ENCODE measurements at places on chromosomes 1 and 21.

DNA sequence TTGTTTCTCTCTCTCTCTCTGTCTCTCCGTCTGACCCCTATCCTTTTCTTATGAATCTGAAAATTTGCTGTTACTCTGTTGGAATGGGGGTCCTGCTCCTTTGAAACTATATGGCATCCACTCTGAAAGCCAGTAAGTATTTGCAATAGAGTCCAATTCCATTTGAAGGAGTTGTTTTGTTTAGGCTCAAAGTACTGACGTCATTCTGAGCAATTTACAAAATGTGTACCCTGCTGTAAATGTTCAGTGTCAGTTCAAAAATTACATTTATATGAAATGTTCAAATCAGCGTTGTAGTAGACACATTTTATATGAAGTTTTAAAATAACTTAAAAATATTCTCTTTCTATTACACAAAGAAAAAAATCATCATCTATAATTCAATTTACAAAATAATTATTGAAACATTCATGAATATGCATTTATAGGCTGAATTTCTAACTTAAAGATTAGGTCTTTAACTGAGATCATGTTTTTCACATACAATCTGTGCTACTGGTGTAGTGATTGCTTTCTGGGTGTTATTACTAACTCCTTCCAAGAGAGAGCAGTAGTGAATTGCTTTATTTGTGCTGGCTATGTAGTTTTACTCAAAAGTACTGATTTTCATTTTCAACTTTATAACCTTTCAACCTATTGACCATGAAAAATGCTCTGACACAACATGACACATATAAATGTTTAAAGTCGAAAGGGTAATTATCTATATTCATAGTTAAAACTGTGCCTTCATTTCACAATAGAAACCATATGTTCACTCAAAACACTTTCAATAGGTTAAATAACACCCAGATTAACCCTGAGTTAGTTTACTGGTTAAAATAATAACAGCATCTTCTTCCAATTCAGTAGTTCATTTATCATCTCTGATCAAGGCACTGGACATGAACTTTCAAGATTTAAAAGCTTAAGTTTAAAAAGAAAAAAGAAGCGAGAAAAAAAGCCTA is 253.1 kb upstream of the ADGRL4 start:
- DNase-seq = no peak

- no peak for DNase-seq
These were observed 38.2 kb downstream of the L1TD1 start for GRCh38 chr1:62232871-62233278.

GRCh38 chr21:44347911-44348451 is 5.4 kb upstream of the TRPM2 start:
- no peak for DNase-seq

GRCh38 chr1:236494586-236495466 is 29.0 kb upstream of the LGALS8 start:
- no peak for DNase-seq

DNA sequence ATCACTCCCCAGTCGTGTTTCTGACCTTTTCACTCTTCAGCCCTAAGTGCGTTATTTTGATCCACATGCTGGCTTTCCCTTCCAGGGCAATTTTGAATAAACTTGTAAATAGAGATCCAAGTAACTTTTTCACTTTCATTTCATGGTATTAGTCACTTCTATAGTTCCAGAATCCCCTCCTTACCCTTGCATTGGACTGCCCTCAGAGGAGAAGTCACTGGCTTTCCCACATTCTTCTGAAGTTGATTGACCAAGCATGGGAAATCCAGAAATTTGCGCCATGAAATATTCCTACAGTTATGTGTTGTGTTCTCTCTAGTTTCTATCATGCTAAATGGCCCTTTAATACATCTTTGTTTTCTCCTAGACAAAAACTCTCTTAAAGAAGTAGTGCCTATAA is 177.3 kb upstream of the GORAB start:
- DNase-seq = no peak

DNA sequence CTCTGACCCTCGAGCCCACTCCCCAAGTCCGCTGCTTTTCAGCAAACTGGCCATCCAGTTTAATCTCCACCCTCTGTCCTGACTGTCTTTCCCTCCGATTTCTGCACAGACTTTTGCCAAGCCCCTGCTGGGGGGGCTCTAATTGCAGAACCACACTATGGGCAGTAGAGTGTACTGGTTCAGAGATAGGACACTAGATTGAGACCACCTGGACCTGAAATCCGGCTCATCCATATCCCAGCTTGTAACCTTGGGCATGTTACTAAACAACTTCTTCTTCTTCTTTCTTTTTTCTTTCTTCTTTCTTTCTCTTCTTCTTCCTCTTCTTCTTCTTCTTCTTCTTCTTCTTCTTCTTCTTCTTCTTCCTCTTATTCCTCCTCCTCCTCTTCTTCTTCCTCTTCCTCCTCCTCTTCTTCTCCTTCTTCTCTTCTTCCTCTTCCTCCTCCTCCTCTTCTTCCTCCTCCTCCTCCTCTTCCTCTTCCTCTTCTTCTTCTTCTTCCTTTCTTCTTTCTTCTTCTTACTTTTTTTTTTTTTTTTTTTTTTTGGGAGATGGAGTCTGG is 7.7 kb downstream of the LRRC71 start:
- DNase-seq = no peak

DNA sequence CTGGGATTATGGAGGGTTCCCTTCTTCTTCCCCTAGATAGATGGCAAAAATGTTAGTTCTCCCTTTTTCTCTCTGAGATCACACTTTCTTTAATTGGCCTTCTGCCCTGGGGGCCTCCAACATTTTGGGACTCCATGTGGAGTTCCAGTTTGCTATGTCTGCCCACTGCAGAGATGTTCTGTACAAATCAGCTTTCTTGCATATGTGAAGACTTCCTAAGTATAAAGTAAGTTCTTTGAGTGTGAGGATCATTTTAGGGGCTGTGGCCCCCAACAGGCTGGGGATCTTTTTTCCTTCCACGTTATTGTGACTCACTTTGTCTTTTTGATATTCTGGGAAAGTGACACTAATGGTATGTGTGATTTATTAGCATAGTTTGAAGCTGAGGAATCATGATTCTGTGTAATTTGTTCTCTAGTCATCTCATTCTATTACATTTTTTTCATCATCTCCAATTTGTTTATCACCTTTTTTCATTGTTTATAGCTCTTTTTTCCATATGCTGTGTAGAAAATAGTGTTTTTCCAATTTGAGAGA is 48.2 kb downstream of the HHAT start:
- no peak for DNase-seq

GRCh38 chr1:30477588-30477987 is 245.8 kb downstream of the MATN1 start:
- DNase-seq = no peak

DNA sequence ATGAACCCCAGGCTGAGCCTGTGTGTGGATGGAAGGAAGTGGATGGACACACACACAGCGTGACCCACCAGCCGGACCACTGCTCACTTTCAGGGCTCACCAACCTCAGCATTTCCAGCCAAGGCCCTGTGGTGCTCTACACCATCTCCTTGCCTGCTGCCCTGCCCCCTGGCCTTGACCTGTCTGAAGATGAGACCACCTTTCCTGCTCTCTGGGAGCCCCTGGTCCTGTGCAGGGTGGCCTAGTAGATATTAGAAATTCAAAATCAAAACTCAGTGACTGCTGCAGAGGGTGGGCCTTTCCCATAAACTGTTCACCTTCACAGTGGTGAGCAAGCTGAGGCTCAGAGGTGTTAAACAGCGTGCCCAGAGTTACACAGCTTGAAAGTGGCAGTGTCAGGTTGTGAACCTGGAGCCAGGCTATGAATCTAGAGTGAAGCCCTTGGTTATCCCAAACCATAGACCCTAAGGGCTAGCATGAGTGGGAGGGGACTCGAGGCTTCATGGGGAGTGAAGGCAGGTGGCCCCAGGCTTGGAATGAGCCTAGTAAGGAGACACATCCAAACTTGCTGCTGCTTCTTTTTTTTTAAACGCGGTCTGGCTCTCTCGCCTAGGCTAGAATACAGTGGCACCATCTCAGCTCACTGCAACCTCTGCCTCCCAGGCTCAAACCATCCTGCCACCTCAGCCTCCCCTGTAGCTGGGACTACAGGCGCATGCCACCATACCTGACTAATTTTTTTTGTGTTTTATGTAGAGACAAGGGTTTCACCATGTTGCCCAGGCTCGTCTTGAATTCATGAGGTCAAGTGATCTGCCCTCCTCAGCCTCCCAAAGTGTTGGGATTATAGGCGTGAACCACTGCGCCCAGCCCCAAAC is 41.5 kb downstream of the MAN1C1 start:
- no peak for DNase-seq

GRCh38 chr1:4526747-4527146 is 127.7 kb upstream of the AJAP1 start:
- no peak for DNase-seq

DNA sequence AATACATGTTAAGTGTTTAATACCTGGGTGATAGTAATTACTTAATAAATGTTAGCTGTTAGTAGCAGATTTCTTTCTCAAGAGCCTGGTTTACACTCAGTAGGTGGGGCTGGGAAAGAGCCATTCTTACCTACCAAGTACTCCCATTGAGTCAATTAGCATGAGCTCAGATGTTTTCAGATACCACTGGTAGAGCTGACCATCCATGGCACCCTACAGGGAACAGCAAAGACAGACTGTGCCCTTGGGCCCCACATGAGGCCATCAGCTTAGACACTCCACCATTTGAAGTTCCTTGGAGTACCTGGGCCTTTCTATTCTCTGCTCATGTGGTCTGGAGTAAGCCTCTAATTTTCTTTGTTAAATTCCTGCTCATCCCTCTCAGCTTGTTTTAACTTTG is 179.3 kb downstream of the CACNA1E start:
- DNase-seq = no peak

DNA sequence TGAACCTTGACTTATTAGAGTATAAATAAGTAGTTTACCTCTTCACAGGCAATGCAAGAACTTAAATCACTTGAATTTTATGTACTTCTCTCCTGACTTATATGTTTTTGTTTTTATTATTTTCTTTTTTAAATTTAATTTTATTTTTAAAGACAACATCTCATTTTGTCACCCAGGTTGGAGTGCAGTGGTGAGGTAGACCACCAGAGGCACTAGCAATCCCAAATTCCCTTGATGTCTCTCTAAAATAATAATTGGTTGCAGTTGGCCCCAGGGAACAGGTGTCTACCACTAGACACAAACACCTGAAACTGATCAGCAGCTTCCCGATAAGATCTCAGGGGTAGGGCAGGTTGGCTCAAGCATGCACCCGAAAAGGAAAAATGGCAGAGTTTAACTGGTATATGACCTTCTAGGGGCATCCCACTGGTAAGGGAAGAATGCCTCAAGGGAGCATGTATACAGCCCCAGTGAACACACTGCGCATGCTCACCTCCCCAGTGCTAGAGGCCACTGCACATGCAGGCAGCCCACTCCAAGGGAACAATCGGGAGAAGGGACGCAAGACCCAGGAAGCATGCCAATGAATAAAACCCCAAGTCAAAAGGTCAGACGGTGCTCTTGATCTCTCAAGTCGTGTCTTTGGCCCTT is 14.6 kb downstream of the EXOC8 start:
- no peak for DNase-seq

- no peak for DNase-seq
These were observed 74.7 kb upstream of the OLIG2 start for GRCh38 chr21:32951041-32951440.

- no peak for DNase-seq
These were observed 50.3 kb upstream of the TARBP1 start for GRCh38 chr1:234529095-234529949.

DNA sequence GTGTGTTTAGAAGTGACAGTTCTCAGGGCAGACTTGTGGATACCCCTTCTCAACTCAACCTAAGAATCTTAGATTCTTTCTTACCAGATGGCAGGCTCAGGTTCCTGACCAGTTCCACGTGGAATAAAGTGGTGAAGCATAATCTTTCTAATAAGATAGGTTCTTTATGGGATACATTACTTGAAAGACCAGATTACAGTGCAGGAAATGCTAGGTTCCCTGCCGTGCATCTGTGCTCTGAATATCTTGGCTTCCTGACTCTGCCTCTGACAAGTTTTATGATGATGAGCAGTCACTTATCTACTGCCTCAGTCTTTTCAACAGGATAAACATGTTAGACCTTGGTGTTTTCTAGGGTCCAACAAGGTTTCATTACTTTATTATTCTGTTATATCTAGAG is 207.9 kb upstream of the CACYBP start:
- DNase-seq = no peak

GRCh38 chr1:231628207-231628876 is 1.8 kb downstream of the DISC1 start:
- DNase-seq = peak; percentile 64

DNA sequence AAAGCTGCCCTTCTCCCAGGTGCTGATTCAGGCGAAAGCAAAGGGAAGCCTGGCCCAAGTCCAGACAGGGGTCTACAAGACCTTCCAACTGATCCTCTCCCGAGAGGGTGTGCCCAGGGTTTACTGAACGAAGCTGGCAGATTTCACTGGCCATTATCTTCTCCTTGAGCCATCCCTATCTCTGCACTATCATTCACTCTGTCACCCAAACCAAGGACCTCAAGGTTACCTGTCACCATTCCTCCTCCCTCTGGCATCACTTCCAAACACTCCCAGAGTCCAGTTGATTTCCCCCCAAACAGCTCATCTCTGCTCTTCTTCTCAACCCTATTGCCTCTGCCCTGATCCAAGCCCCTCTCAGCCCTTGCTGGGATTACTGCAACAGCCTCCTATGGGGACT is 4.9 kb downstream of the STK40 start:
- no peak for DNase-seq

GRCh38 chr1:225437710-225438437 is 10.0 kb upstream of the LBR start:
- DNase-seq = no peak

GRCh38 chr21:38443110-38443509 is 55.2 kb downstream of the ERG start:
- no peak for DNase-seq

DNA sequence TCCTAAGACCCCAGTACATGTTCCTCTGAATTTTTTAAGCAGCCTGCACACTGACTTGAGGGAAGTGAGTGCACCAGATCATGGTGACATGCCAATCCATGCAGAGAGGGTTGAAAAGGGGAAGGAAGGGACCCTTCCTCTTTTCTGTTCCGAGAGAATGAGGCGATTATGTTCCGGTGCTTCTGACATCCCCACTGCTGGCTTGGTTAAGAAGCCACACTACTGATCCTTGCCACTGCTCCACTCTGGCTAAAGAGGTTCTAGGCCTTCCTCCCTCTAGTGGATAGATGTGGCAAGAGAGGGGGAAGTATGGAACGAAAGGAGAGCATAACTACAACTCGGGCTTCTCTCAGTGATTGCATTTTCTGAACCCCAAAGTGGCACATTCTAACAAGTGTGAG is 1.8 kb upstream of the CYB5R1 start:
- peak; percentile 16 for DNase-seq

- DNase-seq = no peak
These were observed 26.7 kb downstream of the CDCA8 start for GRCh38 chr1:37718901-37719571.

DNA sequence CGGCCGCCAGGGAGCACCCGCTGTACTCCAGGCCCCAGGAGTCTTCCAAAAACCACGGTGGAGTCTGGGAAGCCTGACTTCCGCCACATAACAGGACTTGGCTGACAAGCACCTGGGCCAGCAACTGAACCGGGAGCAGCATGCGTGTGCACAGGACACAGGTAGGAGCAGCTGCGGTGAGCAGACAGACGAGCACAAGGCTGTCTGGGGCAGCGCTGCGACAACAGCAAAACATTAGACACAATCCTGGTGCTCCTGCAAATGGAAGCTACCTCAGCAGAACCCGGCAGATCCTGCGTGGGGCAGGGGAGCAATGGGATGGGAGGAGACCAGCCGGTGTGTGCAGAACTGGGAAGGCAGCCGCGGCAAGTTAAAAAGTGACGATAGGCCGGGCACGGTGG is 80.4 kb downstream of the NPHP4 start:
- no peak for DNase-seq

All from stimulated activated CD4-positive, alpha-beta T cell treated with anti-CD3 and anti-CD28 coated beads, Interleukin-2, amount 100 ng/mL, for 24 hours (primary cell).